ENCODE measurements at places on chromosomes 2 and 18.

- no peak for DNase-seq
Measured at GRCh38 chr18:45712061-45712460, 11.9 kb upstream of the SLC14A1 start.

GRCh38 chr2:10919771-10920621 lies 8.3 kb downstream of the KCNF1 start:
- DNase-seq = no peak

DNA sequence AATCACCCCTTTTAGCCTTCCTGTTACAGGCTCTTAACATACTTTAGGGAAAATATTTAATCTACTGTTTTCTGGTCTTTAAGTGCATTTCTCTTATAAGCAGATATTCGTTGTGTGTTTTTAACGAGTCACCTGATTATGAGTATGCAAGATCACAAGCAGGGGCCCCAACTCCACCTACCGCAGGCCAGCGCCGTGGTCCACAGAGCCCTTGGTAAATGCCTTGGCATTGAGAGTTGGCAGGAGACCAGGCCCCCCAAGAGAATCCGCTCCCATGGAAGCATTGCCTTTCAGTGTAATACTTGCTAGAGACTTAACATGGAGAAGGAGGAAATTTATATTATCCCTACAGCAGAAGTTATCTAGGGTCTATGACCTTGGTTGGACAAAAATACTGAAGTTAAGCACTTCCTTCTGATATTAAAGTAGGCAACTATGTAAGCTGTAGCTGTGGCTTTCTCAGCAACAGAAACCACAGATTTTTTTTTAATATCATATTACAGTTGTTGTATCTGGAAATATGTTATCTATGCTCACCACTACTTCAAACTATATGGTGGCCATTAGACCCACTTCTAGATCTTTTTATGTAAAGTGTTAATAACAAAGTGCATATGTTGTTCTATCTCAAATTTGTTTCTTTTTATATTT lies 241.8 kb upstream of the MGAT5 start:
- DNase-seq = no peak

DNA sequence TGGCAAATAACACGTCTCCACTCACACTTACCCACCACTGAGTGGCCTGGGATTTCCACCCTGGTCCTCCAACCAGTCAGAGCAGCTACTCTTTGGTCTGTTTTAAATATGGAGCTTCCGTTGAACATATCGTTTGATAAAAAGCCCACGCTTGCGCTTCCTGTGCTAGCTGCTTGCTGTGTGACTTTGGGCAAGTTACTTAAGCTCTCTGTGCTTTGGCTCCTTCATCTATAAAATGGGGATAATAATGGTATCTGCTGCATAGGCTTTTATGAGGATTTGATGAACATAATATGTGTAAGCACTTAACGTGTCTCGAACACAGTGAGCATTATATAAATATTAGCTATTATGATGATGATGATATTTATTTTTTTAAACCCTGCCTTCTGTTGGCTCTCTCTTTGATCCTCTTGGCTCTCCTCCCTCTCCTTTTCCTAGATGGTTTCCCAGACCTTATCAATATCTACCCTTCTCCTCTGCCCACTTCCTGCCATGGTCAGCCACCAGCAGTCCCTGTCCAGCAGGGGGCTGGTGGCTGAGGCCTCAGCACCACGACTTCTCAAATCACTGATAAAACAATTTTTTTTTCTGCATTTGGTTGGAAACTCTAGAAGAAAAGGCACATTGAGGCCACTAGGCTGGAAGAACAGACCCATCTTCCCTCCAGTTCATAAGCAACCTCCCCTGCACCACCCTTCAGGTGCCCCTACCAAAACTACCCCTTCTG lies 191.9 kb downstream of the LOXHD1 start:
- DNase-seq = no peak

DNA sequence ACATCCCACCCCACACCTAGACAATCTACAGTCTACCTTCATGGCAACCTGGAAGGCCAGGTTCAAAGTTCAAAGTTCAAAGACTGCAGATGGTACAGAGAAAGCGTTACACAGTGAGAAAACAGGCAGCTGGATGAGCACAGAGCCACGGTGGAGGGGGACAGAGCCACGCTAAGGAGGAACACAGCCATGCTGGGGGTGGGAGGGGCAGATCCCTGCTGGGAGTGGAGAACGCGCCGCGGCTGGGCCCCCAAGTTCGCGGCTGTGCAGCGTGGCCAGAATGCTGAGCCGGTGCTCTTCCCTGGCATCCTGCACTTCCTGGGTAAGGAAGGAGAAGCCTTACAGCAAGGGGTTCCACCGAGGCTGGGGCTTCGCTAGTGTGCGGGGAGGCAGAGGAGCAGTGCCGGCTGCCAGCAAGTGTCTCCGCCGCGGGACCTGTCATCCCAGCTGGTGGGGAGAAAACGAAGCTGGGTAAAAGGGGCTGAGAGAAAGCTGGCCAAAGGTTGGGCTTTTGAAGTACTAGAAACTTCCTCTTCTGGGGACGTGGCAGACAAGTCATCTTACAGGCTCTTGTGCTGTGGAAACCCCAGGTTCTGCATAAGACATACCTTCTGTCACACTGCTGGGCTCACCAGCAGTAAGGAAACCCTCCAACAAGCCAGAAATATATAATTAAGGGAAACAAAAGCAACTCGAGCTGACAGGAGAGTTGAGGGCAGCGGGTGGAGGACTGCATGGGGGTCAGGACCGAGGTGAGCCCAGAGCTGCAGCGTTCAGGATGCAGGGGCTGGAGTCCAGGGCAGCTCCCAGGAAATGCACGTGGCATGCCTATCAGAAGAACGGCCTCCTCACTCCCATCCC lies 115.5 kb downstream of the HDAC4 start:
- DNase-seq = no peak

- no peak for DNase-seq
Measured at GRCh38 chr2:234950730-234951663, 820 bp upstream of the SH3BP4 start.

Measured in hematopoietic multipotent progenitor cell treated with erythropoietin and hydrocortisone succinate and interleukin-3 and kit ligand, for 17 days (in vitro differentiated cells).